ENCODE measurements at places on chromosomes 1 and 21.
A peak's percentile ranks its signal among the peaks of the same experiment; 100 is the strongest.

DNA sequence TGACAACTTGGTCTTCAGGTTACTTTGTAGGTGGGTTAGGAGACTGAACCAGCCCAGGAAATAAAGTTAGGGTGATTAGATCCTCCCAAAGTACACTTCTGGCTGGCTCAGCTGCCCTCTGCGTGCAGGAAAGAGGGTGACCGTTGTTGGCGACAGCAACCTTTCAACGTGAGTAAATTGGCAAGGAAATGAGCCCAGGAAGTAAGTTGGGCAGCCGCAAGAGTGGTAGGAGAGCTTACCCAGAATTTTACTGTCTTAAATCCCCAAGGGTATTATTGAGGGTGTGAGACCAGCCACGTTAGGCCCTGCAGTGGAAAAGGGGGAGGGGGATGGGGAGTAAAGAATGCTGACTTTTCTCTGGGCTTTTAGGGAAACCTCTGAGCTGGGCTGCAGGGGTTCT lies 1.6 kb downstream of the TENT5C start:
- no peak for DNase-seq

DNA sequence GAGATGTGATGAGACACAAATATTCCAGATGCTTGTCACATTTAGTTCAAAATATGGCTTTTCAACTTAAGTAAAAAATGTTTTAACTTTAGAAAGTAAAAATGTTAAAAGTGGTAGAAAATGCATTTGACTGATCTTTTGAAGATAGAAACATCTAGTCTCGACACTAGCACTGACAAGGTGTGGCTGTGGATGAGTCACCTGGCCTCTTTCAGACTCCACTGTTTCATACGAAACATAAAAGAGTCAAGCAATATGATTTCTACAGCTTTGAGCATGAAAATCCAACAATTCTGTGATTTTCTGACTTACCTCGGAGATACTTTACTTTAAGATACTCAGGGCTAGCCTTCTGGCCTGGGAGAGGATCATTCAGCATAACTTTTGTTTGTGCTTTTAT lies 47.7 kb downstream of the TTC13 start:
- DNase-seq, result no peak

DNA sequence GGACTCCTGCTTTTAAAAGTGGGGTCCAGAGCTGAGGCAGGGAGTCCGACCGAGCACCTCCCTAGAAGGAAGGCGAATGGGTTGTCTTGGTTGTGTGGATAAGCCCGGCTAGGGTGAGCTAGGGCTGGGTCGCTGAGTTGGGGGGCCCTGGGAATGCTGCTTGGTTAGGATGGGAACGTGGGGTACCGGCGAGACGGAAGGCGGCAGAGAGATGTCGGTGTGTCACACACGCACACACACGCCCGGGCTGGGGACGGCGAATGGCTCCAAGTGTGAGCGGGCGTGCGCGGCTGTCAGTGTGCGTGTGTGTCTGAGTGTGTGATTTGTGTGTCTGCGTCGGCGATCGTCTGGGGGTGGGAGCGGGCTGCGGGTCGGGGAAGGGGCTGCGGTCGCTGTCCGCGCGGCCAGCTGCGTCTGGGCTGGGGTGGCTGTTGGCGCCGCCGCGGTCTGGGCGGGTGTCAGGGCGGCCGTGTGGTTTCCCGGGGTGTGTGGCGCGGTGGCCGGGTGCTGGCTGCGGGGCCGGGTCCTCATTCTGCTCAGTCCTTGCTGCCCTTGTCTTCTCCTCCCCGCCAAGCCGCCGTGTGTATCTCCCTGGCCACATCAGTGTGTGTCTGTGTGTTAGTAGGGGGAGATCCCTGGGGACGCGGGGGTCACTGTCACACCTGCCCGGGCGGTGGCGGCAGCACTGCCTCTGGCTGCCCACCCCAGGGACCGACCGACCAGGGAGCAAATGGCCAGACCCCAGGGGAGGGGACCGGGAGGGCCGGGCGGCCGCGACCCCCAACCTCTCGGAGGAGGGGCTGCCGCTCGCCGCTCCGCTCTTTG lies 1.1 kb downstream of the EFNA3 start:
- no peak for DNase-seq

GRCh38 chr1:102472520-102472919 lies 475.8 kb upstream of the OLFM3 start:
- DNase-seq, result no peak

GRCh38 chr1:223556414-223557129 lies 108.9 kb downstream of the CAPN8 start:
- DNase-seq, result peak; percentile 22

GRCh38 chr1:65207317-65207716 lies 59.3 kb downstream of the AK4 start:
- peak; percentile 61 for DNase-seq

- no peak for DNase-seq
These were observed 131.9 kb upstream of the ATP1B1 start for GRCh38 chr1:168974611-168975010.

DNA sequence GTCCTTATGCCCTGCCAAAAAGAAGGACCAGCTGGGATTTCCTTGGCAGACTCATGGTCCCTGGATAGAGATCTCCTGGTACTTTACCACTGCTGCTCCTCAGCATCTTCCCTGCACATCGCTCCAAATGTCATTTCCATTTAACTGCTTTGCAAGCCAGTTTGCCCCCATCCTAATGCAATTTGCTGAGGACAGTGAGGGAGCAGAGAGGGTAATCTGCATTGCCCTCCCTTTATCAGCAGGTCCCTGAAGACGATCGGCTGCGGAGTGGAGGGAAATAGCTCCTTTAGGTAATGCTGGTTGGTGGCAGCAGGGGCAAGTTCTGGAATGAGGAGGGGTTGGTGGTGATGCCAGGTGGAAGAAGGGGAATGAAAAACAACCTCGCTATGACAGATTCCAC lies 2.7 kb downstream of the PLXNA2 start:
- DNase-seq, result no peak

GRCh38 chr1:151377150-151377884 lies 4.8 kb upstream of the SELENBP1 start:
- no peak for DNase-seq

DNA sequence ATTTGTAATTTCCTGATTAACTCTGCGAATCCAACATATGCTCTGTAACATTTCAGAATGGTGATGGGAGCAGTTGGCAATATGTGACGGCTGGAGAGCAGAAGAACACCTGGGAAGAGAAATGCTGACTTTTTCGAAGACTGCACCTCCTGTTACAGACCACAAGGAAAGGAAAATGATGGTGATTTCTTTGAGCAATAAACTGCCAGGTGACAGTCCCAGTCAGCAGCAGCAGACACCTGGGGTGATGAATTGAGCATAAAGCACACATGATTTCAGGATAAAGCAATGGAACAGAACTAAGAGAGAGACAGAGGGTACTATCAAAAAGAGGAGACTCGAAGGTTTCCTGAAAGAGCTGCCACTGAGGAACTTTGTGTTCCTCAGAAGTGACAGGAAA lies 528.6 kb downstream of the NEGR1 start:
- no peak for DNase-seq

DNA sequence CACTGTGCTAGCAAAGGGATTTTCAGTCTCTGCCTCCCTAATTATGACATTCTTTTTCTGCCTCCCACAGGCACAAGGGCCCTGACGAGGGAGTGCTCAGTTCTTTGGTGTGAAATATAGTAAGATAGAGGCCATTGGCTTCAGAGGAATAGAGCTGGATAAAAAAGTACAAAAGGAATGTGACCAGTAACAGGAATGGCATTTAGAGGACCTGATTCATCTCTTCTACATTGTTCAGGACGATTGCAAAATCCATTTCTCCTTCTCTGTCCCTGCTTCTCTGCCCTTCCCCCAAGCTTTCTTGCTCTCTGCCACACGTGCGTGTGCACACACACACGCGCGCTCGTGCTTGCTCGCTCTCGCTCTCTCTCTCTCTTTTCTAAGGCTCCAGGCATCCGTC lies 668.2 kb downstream of the KIF26B start:
- DNase-seq, result peak; percentile 96

DNA sequence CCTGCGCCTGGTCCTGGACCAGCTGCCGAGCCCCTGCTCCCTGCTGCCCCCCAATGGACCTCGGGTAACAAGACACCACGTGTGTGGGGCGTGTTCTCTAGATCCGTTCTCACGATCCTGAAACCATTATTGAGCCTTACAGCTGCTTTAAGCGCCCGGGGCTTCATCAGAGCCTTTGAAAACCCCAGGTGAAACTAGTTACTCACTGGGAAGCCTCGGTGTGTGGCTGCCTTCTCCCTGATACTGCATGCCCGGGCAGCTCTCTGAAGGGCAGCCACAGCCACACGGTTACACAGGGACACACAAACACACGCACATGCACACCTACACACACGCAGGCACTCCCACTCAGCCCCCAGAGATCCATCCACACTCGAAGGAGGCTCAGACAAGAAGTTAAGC lies 5.3 kb downstream of the HES2 start:
- peak; percentile 70 for DNase-seq

DNA sequence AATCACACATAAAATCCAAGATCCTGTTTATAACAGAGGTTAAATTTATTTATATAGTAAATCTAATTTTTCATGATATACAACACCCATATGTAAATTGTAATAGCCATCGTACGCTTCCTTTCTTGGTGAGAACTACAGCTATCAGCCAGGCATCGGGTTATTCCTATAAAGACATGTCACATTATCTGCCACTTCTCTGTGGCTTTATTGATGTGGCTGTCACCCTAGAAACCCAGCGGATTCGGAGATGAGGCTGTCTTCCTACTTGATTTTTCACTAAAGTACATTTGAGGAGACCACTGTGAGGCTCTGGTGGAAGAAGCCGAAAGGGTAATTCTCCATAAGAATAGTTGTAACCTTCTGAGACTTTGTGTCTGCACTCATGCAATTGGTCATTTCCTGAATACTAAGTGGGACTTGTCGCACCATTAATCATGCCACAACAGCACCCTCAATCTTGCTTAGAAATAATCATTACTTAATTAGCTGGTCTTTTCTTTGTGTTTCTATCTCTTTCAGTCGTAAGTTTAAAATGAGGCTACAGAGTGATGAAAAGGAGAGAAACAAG lies 106.0 kb downstream of the NTNG1 start:
- no peak for DNase-seq

DNA sequence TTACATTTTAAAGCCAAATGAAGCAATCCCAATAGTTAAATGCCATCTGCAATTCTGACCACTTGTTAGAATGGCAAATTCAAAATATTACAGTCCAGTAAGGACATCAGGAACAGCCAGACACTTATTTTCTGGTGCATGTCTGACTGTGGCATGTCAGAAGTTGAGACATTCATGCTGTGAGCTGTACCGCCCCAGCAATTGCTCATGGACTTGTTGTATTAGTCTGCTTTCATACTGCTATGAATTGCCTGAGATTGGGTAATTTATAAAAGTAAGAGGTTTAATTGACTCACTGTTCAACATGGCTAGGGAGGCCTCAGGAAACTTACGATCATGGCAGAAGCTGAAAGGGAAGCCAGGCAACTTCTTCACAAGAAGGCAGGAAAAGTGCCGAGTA lies 19.1 kb downstream of the DDAH1 start:
- DNase-seq, result peak; percentile 91

DNA sequence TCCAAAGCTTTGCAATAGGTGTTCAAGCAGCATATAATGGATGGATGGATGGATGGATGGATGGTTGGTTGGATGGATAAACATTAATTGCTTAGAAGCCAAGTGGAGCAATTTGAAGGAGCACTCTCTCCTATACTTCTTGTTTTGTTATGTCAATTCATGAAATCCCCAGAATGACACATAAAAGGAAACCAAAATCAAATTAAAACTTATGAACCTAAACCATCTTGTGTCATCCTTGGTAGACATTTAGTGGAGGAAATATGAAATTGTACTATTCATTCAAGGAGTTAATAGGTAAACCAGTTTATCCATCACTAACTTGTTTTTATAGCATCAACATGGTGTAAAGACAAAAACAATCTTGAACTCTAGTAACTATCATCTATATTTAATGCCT lies 122.5 kb downstream of the NR5A2 start:
- no peak for DNase-seq

GRCh38 chr21:44467859-44468195 lies 12.5 kb downstream of the LRRC3 start:
- DNase-seq, result no peak

DNA sequence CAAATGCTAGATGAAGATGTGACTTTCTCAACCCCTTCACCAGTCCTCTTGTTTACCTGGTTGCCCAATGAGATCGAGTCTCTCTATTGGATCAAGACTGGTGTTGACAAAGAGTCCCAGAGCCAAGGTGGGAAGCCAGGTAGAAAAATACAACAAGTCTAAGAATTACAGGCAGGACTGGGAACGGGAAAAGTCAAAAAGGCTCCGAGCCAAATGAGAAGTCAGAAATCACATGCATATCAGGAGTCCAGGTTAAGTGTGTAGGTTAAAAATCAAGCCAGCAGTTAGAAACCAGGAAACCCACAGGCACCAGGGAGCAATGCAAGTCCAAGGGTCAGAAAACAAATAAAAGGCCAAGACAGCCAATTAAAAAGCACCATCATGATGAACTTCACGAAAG lies 27.4 kb upstream of the DUSP23 start:
- no peak for DNase-seq

DNA sequence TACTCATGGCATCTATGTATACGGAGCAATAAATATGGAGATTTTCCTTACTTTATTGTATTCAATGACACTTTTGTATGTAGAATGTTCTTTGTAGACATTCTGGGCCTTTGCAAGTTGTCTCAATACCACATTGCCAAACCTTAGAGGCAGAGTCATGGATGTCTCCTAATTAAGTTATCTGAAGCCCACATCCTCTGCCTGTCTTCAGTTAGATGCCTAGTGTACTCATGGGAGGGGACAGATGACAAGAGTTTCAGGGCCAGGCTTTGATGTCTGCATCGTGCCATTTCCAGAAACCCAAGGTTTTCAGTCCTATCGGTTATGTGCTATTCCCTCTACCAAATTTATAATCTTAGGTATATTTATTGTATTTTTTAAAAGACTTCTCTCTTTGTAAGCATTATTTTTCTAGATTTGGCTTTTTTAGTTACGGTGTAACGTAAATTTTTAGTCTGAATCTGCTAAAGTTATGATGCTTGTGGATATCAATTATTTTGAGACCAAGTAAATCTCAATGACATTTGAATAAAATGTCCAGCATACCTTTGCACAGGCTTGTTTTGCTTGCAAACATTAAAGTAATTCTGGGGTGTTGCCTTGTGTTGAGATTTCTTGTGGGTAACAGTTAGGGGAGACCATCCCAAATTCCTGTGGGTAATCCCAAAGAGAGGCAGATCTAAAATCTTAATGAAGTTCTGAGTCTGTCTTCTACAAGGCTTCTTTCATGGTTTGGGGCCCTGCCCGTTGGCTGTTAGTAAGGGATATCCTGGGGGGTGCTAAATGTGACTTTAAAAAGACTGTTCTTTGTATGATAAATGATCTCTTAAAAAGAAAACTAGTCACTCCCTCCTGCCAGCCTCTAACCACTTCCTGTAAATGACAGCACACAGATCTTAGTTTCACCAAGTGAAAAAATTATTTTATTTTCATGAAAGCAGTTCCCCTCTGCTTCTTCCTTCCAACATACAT lies 8.0 kb upstream of the MACF1 start:
- DNase-seq, result peak; percentile 71
